Muscle of back (tissue), 13 donors: ENCODE measurements at places on chromosomes 1 and 21. TPM values are rescaled to one million over a fixed set of nuclear protein-coding genes. Genes with fewer than 3 reads are reported as not detected.

GNB1 gene
- polyA plus RNA-seq: 167 TPM

KRTAP22-2 gene
- polyA plus RNA-seq: not detected

TMEM167B gene
- 46.5 TPM for polyA plus RNA-seq

SETD4 gene
- 21.1 TPM for polyA plus RNA-seq

CFHR2 gene
- not detected for polyA plus RNA-seq

CELA2A gene
- 0.20 TPM for polyA plus RNA-seq

TAS1R1 gene
- 3.7 TPM for polyA plus RNA-seq

HSPB7 gene
- 160 TPM for polyA plus RNA-seq

DCDC2B gene
- polyA plus RNA-seq: 0.31 TPM

KANK4 gene
- 9.6 TPM for polyA plus RNA-seq

ERICH3 gene
- polyA plus RNA-seq: 0.30 TPM

GBP7 gene
- 0.07 TPM for polyA plus RNA-seq

TRIM67 gene
- 0.05 TPM for polyA plus RNA-seq

SPRR2F gene
- polyA plus RNA-seq: not detected

PRKCZ gene
- 5.4 TPM for polyA plus RNA-seq

FNBP1L gene
- 41.4 TPM for polyA plus RNA-seq

TSNAX gene
- polyA plus RNA-seq: 29.6 TPM

ZNF648 gene
- polyA plus RNA-seq: 0.04 TPM

OR6N1 gene
- polyA plus RNA-seq: not detected

SFN gene
- 0.20 TPM for polyA plus RNA-seq

MPL gene
- 0.12 TPM for polyA plus RNA-seq

CALML6 gene
- polyA plus RNA-seq: 194 TPM

UTS2 gene
- not detected for polyA plus RNA-seq
